Astrocyte of the spinal cord (primary cell): ENCODE measurements at places on chromosomes 5 and 9.

- DNase-seq = no peak
Observed at GRCh38 chr9:127905788-127906191, 6.4 kb upstream of the ST6GALNAC6 start.

- DNase-seq = no peak
Observed at GRCh38 chr9:117917873-117918272, 213.7 kb downstream of the TLR4 start.

DNA sequence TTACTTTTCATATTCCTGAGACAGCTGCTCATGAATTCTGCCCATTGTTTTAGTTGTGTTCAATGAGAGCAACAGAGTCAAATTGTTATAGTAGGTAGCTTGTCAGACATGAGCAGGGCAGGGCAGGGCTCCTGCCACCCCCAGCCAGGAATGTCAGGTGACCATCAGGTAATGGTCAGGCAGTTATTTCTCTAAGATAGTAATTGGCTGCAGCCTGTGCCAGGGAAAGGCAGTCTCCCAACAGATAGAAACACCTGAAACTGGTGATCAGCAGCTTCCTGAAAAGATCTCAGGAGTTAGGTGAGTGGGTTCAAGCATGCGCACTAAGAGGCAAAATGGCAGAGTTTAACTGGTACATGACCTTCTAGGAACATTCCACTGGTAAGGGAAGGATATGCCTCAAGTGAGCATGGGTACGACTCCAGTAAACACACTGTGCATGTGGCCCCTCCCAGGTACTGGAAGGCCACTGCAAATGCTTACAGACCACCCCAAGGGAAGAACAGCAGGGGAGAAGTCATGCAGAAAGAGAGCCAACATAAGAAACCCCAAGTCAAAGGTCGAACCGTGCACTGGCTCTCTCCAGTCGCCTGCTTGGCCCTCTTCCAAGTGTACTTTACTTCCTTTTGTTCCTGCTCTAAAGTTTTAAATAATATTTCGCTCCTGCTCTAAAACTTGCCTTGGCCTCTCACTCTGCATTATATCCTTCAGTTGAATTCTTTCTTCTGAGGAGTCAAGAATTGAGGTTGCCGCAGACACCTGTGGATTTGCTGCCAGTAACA, 25.1 kb downstream of the CARTPT start:
- no peak for DNase-seq

GRCh38 chr5:104305602-104306001, 743.0 kb upstream of the NUDT12 start:
- DNase-seq = no peak

DNA sequence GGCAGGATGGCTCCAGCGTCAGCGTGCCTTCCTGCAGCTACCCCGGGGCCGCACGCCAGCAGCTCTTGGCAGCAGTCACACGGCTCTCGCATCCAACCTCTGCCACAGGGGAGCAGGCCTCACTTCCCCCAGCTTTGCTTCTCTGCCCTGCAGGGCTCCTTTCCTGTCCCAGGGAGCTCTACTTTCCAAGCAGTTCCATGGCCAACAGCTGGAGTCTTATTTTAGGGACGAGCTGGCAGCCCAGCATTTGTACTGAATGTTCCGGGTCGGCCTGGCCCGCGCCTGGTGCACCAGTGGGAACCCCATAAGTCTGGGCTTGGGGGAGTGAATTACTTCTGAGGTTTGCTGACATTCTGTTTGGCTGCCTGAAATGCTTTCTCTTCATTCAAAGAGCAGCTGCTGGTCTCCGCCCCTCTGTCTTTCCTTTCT, 34.6 kb downstream of the GADD45G start:
- peak; percentile 12 for DNase-seq

DNA sequence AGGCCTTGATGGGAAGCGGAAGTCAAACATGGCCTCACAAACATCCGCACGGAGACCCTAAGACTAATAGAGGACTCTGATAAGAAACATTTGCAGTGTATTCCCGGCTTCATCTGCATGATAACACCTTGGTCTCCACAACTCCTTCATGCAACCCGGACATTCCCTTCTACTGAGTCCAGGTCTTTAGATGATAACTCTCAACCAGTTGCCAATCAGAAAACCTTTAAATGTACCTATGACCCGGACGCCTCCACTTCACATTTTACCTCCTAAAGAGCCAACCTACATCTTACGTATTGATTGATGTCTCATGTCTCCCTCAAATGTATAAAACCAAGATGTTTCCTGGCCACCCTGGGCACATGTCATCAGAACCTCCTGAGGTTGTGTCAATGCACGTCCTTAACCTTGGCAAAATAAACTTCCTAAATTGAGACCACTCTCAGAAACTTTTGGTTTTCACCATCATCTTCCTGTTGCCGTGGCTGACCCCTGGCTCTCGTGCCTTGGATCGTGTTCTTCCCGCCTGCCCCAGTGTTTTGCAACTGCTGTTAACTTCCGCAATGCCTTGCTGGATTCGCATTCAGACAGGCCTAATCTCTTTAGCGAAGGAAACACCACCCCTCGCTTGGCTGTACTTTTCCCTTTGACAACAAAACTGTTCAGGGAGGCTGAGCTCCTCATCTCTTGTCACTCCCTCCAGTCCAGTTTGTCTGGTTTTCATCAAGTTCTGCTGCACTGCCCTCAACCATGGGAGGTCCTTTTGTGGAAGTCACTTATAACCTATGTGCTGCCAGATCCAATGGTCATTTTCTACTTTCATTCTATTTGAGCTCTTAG, 1.1 kb upstream of the DAP start:
- no peak for DNase-seq
